HAP-1 (cell line): ENCODE measurements at places on chromosomes 16 and 17.

DNA sequence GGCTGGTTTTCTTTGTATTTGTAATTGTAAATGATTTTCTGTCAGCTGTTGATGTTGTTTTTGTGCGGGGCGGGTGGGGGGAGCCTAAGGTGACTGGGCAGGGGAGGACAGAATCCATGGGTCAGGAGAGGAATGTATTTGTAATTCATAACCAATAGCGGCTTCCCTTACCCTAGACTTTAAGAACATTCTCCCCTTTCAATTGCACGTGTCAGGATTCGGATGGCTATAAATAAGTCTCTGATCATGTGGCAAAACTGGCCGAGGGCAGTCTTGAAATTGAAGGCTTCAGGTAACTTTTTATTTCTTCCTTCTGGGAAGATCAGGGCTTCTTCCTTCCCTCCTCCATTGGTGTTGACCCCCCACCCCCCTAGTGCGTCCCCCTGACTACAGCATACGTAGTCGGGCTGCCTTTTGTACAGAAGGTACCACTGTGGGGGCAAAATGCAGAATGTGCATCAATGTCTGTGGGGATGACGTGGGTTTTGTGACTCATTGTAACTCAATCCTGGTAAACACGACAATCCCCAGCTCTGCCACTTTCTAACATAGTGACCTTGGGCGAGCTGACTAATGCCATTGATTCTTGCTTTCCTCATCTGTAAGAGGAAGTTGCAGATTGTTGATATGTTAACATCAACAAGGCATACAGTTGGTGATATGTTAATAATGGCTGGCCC, 16.2 kb downstream of the MARCHF10 start:
- no peak for DNase-seq

GRCh38 chr16:87057211-87057881, 259.8 kb downstream of the C16orf95 start:
- no peak for DNase-seq

DNA sequence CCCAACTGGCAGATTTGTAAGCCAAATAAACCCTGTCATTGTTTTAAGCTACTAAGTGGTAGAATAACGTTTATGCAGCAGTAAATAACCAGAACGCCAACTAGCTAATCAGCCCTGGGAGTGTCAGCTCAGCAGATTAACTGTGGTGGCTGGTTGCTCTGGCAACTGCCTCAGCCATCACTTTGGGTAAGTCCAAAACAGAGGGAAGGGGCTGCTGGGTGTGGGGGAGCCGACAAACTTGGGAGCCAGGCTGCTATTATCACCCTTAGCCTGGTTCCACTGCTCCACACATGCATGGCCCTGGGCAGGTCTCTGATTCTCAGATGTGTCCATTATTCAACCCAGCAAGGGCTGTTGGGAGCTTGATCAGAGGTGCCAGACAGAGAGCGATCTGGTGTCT, 22.2 kb upstream of the RHOT1 start:
- no peak for DNase-seq

DNA sequence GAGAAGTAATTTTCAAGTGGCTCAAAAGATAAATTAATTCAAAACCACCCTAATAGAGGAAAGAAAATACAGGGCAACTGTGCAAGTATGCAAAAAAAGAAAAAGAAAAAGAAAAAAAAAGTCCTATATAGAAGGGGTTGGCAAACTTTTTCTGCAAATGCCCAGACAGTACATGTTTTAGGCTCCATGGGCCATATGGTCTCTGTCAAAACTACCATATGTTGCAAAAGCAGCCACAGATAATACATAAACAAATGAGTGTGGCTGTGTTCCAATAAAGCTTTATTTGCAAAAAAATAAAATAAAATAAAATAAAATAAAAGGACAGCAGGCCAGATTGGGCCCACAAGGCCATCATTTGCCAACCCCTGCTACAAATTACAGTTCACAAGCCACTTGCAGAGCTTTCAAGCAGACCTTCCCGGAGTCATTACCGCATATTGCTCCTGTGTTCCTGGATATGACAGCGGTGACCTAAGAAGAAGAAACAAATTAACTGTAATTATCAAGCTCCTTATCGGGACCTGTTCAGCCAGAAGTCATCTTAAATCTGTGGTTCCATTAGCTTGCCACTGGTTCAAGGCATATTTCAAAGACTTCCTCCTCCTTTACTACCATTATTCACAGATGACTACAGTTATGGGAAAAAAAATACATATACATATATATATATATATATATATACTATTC, 15.9 kb downstream of the ZC3H7A start:
- DNase-seq: no peak
